NCI-H226 (cell line): ENCODE measurements at places on chromosomes 3 and 15.
A peak's percentile ranks its signal among the peaks of the same experiment; 100 is the strongest.

- peak; percentile 45 for DNase-seq
These were observed 23.7 kb downstream of the ESYT3 start for GRCh38 chr3:138457863-138458735.

DNA sequence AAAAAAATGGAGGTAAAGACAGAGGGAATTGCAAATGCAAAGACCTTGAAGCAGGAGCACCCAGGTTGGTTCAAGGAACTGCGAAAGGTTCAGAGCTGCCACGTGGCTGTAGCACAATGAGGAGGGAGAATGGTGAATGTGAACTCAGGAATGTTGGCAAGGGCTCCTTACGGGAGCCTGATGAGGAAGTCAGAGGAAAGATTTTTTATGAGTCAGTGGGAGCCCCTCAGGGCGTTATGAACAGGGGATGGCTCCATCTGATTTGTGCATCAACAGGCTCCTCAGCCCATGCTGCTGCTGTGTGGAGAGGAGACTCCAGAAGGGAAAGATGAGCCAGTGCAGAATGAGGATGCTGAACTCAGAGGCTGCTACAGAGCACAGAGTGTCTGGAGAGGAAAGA is 194.4 kb downstream of the ARRDC4 start:
- DNase-seq: peak; percentile 100

DNA sequence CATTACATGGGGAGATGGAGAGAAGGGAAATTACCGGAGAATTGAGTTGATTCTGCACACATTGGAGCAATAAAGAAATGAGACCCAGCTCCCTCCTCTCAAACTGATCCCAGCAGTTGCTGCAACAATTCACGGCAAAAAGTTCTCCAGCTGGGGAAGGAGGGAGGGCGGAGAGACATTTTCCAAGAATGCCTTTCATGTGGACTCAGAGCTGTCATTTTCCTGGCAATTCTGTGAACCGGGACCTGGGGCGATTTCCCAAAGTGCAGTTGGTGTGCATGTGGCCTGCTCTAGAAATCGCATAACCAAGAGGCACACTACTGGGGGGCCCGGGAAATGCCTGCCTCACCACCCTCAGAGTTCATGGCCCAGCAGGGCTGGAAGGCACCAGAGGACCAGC is 48.7 kb upstream of the IREB2 start:
- no peak for DNase-seq

DNA sequence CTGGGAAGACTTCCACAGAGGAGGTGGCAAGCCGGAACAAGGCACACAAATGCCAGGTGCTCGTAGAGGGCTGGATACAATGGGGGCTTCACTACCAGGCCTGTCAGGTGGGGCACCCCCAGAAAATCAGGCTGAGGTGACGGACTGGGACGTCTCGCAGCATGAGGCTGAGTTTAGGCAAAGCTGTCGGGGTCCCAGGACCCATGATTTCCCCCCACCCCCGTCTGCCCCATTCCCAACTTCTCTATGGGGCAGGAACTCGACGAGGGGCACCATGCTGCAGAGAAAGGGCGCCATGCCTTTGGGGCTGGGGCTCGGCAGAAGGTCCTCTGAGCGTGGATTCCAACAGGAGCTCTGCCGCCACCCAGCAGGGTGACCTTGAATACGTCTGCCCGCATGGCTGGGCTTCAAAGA is 65.7 kb upstream of the HES1 start:
- no peak for DNase-seq

GRCh38 chr3:64809086-64809485 is 121.3 kb upstream of the ADAMTS9 start:
- DNase-seq: no peak

- peak; percentile 48 for DNase-seq
These were observed 681 bp upstream of the IL17RE start for GRCh38 chr3:9901967-9902366.

GRCh38 chr3:49476563-49476962 is 6.5 kb downstream of the DAG1 start:
- no peak for DNase-seq

- DNase-seq: peak; percentile 63
These were observed 25.3 kb upstream of the HRH1 start for GRCh38 chr3:11128682-11129632.

DNA sequence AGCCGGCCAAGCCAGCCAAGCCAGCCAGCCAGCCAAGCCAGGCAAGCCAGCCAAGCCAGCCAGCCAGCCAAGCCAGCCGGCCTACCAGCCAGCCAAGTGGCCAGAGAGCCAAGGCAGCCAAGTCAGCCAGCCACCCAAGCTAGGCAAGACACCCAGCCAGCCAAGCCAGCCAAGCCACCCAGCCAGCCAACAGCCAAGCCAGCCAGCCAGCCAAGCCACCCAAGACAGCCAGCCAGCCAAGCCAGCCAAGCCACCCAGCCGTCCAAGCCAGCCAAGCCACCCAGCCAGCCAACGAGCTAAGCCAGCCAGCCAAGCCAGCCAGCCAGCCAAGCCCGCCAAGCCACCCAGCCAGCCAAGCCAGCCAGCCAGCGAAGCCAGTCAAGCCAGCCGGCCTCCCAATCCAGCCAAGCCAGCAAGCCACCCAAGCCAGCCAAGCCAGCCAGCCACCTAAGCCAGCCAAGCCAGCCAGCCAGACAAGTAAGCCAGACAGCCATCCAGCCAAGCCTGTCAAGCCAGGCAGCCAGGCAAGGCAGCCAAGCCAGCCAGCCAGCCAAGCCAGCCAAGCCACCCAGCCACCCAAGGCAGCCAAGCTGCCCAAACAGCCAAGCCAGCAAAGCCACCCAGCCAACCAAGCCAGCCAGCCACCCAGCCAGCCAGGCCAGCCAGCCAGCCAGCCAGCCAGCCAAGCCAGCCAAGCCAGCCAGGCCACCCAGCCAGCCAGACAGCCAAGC is 200.5 kb downstream of the GOLGA6L6 start:
- DNase-seq: no peak

DNA sequence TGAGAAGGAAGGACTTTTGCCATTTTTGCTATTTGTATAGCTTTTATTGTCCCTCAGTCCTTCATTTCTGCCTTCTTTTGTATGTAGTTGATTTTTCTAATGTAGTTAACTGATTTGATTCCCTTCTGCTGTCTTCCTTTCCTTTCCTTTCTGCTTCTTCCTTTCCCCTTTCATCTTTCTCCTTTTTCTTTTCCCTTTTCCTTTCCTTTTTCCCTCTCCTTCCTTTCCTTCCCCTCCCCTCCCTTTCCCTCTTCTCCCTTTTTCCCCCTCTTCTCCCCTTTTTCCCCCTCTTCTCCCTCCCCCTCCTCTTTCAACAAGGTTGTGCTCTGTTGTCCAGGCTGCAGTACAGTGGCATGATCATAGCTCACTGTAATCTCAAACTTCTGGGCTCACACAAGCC is 59.0 kb downstream of the CHCHD6 start:
- DNase-seq: no peak

GRCh38 chr3:149571381-149571780 is 86.4 kb downstream of the WWTR1 start:
- no peak for DNase-seq

DNA sequence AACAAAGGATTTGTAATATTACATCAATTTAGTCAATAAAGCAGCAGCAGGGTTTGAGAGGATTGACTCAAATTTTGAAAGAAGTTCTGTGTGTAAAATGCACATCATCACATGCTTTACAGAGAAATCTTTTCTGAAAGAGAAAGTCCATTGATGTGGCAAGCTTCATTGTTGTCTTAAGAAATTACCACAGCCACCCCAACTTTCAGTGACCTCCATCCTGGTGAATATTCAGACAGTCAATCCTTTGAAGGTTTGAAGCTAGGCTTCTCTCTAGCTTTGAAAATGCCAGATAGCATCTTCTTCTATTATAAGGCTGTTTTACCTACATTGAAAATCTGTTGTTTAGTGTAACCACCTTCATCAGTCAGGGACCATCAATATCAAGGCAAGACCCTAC is 51.8 kb upstream of the SETMAR start:
- no peak for DNase-seq

GRCh38 chr15:92907896-92908712 is 8.0 kb downstream of the CHD2 start:
- DNase-seq: peak; percentile 94

DNA sequence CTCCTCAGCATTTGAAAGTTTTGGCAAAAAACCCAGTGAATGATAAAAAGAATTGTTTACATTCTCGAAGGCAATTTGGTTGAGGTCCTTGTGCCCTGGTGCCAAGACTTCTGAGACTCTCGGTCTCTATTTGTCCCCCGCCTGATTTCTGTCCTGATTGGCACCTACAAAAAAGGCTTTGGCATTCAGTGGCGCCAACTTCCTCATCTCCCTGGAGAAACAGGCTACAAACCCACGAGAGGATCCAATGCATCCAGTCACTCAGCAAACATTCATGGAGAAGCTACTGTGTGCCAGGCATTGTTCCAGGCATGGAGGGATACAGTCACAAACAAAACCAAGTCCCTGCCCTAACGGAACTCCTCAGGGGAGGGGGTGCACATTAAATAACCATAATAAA is 42.7 kb downstream of the HES1 start:
- DNase-seq: no peak

GRCh38 chr3:129015388-129016105 is 14.4 kb downstream of the EFCC1 start:
- DNase-seq: no peak

DNA sequence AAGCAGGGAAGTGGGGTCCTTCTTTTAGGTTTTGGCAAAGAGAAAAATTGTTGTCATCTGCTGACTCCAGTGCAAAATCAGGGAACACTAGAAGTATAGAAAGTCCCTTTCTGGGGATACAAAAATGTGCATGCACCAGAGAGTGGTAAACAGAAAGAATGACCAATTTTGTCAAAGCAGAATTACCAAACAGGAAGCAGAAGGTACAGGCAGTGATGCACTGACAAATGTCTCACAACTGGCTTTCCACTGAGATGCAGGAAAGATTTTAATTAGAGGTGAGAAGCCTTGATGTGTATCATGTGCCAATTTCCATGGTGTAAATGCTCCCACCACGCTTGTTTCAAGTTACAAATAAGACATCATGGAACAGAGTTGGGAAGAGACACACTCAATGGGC is 66.0 kb downstream of the TRIM69 start:
- no peak for DNase-seq

GRCh38 chr3:128858167-128858566 is 21.3 kb upstream of the ACAD9 start:
- DNase-seq: no peak

DNA sequence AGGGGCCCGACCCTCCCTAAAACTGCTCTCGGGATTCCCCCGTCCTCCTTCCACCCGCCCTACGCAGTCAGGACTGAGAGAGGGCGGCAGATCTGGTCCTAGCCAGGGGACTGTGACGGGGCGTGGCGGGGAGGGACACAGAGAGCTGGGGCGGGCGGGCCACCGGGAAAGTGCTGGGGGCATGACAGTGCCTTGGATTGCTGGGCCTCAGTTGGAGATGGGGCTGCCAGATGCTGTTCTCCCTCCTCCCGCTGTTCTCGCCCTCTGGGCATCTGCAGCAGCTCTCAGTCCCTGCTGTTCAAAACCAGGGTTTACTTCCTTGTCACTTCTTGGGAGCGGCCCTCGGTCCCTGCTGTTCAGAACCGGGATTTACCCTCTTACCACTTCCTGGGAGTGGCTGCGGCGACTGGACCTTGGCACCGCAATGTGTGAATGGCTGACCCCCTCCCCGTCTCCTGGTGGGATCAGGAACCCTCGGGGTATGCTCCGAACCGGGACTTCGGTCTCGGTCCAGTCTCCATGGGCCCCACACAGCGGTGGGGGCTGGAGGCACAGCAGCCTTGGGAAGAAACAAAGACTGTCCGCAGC is 1.8 kb upstream of the RPP25 start:
- DNase-seq: no peak

DNA sequence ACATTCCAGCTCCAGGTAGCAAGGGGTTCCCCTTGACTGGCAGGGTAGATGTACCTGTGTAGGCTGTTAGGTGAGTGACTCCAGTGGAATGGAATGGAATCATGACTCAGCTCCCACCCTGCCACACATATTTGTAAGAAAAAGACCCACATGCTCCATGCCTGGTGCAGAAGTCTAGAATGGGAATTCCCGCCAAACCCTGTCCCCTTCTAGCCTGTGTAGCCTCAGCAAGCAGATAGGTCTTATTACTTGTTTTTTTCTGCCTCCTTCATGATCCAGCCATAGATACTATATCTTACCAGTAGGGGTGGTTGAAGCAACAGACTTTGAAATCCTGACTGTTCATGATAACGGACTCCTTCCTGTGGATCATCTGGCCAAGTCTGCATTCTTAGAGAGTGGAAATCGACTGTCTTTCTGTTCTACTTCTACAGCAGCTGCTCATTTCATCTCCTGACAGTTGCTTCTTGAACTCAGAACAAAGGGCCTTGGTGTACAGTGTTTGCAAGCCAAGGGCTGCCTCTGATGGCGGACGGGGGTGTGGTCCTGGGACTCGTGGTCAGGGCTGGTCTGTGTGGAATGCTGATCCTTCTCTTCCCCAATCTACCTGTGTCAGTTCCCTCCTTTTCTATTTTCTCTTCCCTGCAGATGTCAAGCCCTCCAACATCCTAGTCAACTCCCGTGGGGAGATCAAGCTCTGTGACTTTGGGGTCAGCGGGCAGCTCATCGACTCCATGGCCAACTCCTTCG is 16.3 kb downstream of the SNAPC5 start:
- peak; percentile 72 for DNase-seq

DNA sequence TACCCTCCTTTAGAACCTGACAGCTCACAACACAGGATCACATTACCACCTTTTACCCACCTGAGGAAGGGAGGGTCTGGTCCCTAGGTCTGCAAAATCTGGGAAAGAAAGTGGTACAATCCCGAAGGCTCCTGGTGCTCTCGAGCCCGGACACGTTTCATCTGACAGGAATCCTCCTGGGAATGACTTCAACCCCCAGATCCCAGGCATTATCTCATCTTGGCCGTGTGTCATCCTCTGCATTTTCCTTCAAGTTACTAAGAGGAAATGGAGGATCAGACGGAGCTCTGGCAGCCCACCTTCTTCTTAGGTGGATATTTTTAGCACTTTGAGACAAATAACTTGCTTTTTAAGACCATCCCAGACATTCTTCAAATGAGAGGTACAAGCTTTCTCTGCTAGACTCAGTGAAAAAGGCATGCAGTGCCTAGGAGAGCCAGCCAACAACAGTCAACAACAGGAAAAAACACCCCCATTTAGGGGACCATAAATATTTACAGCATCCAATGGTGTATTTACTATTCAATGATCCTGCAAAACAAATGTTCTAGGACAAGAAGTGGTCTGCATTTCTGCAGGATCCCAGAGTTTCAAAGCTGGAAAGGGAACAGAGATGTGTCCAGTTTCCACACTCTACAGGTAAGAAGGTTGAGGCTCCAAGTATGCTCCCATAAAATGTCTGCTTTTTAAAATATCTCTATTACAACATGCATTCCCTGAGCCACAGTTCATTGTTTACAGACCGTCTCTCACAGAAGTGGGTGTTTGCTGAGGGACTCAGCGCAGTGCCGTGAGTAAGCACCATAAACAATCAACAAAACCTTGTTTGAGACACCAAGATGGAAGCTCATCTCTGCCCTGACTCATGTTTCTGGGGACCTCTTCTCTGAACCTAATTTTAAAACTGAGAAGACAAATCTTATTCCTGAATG is 38.3 kb upstream of the ARHGEF3 start:
- peak; percentile 87 for DNase-seq

DNA sequence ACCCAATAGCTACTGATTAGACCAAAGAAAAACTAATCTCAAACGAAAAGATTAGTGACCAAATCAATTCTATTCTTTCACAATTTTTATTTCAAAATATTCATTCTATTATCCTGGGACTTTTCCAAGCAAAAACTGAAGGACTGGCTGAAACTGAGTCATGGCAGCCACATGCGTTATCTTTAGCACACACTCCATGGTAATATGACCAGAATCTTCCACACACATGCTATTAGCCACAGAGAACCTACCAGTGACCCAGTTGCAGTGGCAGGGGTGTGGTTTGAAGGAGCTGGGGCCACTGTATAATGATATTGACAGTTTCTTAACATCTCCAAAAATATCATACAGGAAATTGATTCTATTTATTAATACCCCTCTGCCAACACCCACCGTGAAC is 154.8 kb upstream of the ABI3BP start:
- DNase-seq: no peak

- DNase-seq: no peak
These were observed 29.9 kb upstream of the GPD1L start for GRCh38 chr3:32076566-32076965.
